Kidney (tissue), 22 donors: ENCODE measurements at places on chromosomes 5 and 9. TPM values are rescaled to one million over a fixed set of nuclear protein-coding genes. Genes with fewer than 3 reads are reported as not detected.

DNA sequence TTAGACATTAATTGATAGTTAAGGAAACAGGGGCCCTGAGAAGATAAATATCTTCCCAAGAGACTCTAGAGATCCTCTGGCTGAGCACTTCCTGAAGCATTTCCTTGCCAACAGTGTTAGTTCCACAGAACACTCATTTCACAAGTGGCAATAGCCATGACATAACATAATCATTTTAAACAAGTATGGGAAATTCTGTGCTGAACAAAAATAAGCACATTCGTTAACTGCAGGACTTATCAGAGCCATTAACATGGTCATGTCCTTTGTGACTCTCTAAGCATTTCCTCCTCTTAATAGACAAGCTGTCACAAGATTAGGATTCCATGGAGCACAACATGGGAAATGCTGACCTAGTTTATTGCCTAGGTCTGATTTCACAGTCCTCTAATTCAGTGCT is 184.9 kb downstream of the SNX18 start:
- DNase-seq, result no peak

- DNase-seq, result peak; percentile 46
Measured at GRCh38 chr5:158431369-158432029, 572.6 kb upstream of the CLINT1 start.

- DNase-seq, result no peak
Measured at GRCh38 chr5:141354900-141355469, at the start of gene PCDHGA4. TSS of gene PCDHGA4 (plus strand) at chr5:141355021. CDS start at chr5:141355108, 87 bp downstream.

GRCh38 chr9:104313396-104314110 is 190.5 kb upstream of the OR13F1 start:
- DNase-seq, result no peak

DNA sequence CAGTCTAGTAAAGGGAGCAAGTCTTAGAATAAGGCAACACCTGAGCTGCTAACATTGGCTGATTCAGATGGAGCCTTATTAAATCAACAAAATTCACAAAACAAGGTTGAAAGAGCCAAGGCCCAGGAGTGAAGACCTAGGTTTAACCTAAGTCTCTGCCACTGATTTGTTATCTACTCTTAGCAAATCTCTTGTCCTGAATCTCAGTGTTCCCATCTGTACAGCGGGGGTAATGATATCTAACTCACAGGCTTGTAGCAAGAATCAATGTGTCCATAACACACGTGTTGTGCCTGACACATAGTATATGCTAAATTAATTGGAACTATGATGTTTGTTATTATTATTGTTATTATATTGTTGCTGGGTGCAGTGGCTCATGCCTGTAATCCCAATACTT is 61.0 kb downstream of the PDE6A start:
- no peak for DNase-seq

DNA sequence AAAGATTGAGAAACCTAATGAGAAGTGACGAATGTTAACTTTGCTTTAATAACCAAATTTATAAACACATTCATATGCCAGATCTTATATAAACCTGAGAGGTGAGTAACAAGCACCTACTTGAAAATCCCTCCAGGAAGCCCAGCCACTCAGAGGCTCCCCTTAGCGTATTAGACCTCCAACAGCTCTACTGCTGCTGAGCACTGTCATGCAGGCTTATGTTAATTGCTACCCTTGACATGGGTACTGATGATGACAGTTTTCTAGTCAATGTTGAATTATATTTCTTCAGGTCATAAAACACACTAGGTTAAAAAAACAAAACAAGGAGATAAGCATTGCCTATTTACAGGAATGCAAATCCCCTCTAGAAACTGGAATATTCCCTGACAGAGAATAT is 161.2 kb downstream of the MPDZ start:
- no peak for DNase-seq

DNA sequence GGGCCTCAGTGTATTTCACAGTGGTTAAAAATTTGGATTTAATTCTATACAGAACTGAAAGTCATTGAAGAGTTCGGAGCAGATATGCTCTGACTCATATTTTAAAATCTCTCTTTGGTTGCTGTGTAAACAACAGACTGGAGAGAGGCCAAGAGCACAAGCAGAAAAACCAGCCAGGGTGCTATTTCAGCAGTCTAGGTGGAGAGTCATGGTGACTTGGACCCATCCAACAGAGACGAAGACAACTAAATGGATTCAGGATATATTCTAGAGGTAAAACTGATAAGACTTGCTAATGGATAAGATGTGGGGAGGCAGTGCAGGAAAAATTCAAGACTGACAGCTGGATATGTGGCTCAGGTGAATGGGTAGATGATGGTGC is 168.9 kb downstream of the MAPKAP1 start:
- no peak for DNase-seq

DNA sequence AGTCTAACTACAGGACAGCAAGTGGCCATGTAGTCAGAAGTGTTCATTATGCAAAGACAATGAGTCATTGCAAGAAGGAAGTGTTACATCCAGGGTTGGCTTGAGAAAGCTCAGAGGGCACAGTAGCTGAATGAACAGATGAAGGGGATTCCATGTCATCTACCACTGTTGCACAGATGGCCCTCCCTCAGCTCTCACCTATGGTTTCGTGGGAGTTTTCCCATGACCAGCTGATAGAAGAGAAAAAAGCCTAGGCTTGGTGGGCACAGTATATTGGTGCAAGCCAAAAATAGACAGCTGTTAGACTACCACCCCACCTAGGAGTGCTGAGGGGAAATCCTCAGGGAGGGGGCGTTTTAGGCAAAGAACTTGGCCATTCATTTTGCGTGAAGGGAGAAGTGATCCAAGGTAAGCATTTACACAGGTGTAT is 217.0 kb downstream of the DMRT2 start:
- no peak for DNase-seq

- no peak for DNase-seq
Measured at GRCh38 chr9:21174671-21175070, 8.2 kb upstream of the IFNA21 start.

DNA sequence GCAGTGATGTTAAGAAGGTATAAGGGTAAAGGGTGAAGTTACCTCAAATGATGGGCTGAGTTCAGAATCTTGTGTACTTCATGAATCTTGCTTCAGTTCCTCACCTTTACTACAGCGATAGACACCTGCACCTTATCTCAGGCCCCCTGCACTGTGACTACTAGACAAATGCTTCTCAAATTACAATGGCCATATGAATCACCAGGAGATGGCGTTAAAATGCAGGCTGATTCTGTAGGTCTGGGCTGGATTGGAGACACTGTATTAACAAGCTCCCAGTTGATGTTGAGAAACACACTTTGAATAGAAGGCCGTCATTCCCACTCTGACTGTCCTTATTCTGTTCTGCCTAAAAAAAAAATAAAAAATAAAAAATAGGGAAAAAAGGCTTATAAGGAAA is 29.8 kb downstream of the TARS1 start:
- peak; percentile 65 for DNase-seq

- DNase-seq, result no peak
Measured at GRCh38 chr5:176540476-176540899, 3.3 kb upstream of the RNF44 start.

DNA sequence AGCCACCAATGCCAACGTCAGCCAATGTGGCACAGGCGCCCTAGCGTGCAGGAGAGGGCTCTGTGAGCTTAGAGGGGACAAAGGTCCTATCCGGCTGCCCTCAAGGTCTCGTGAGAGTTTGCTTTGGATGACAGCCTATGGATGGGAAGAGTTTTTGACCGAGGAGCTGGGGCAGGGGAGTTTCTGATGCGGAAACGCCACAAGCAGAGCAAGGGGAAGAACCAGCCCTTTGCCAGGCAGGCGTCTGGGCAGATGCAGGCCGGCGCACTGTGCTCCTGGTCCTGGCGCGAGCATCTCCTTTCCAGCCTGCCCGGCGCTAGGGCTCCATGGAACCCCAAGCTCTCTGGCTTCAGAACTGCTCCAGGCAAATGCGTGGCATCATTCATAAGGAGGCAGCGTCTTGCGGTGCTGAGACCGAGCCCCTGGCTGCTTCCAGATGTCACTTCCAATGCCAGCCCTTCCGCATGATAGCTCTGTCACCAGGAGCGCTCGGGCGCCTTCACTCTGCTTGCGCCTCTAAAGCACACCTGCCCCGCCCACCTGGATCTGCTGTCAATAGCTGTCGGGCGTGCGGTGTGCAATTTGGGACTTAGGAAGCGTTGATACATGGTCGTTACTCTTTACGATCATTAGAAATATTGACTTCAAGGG is 374.9 kb upstream of the IRX1 start:
- DNase-seq, result no peak

DNA sequence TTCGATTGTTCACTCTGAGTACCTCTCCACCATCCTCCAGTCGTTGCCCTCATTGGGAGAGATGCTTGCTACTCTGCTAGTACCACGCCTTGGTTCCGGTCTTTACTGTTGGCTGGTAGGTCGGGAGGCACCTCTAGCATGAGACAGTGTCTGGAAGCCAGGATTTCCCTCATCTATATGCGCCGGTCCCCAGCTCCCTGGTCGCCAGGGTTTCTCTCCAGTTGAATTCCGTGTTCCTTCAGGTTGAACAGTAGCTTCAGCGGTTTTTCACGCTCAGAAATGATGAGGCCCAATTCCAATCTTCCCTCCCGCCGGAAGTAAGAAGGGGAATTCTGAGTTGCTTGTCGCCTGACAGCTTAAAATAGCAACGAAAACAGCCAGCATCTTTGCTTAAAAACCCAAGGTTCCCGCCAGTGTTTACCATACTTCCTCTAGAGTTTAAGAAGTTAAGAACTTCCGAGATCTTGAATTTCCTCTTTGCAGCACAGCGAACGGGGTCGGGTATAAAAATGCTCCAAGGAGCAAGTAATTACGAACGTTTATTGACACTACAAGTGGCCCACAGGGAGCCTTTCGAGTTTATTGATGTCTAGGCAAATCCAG is 1.3 kb upstream of the ST8SIA4 start:
- peak; percentile 52 for DNase-seq

DNA sequence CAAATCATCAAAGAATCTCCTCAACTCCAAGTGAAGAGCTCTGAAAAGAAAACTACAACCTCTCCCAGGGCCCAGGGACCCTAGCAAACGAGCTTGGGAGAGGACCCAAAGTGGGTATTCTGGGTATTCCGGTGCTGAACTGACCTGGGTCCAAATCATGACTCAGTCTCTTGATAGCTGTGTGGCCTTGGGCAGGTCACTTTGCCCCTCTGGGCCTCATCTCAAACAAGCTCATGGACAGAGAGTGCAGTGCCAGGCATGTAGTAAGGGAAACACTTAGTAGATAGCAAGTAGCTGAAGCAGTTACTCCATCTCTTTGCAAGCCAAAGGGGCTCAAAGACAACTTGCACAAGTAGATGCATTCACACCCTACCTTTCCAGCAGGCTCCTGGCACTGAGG is 12.4 kb downstream of the ACSL6 start:
- no peak for DNase-seq

- no peak for DNase-seq
Measured at GRCh38 chr5:99949969-99950524, 585.1 kb upstream of the FAM174A start.

DNA sequence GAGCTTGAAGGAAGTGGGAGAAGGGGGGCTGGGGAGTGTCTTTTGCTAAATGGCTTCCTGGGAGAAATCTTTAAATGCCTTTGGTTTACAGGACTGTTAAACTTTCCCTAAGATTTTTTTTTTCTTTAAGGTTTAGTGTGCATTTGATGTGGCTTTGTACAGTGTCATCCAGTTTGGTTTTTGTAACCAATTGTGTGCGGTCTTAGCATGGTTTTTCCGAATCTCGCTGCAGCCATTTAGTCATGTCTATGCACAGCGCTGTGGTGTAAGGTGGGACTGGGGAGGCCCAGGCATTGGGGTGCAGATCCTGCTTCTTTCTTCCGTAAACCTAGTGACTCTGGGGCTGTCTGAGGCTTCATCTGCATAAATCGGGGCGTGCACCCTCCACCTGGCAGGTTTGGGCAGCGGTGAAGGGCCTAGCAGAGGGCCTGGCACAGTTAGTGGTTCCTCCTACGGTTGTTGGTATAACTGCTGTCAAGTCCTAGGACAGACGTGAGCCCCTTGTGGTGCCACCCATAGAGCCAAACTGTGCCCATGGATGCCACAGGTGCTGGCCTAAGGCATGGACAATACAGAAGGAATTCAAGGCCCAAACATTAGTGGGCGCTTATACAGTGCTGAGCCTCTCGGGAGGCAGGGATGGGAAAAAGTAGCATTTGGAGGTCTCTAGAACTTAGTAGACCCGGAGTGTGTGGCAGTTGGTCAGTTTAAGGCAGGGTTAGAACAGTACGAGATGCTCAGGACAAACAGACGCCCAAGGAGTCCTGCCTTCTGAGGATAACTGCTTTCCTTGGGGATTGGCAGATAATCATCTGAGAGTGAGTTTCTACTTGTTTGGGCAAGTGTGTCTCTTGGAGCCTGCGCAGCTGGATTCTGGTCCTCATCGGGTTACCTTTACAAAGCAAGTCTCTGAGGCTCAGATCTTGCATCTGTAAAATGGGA is 1.5 kb downstream of the PRRC2B start:
- DNase-seq, result no peak

- no peak for DNase-seq
Measured at GRCh38 chr9:125631391-125632085, 75.5 kb downstream of the MAPKAP1 start.

DNA sequence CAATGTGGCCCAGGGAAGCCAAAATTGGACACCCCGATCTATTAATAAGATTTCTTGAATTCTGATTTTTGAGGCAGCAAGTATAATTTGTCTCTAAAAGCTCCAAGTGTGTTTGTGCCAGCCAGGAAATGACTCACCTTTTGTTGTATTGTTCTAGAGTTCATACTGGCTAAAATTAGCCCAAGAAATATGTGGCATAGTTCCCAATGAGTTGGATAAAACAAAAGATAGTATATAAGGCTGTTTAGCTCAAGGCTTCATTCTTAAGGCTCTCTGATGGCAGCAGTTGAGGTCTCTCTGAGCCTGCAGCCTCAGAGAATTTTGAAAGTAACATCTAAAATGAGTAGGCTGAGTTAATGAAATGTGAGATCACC is 21.6 kb downstream of the HMGXB3 start:
- DNase-seq, result no peak

- DNase-seq, result no peak
Measured at GRCh38 chr5:65034813-65035209, 266.1 kb downstream of the CWC27 start.

GRCh38 chr5:96433066-96433447 is at the start of gene PCSK1:
TSS of gene PCSK1 (minus strand) at chr5:96433248. CDS start at chr5:96433042, 206 bp downstream.
- DNase-seq, result no peak

GRCh38 chr5:142262683-142263082 is 62.1 kb downstream of the SPRY4 start:
- no peak for DNase-seq

GRCh38 chr9:107793541-107793940 is 304.0 kb upstream of the KLF4 start:
- DNase-seq, result no peak

ORM1 gene
- polyA plus RNA-seq, result 0.73 TPM

KIF20A gene
- polyA plus RNA-seq, result 0.22 TPM

CPLANE1 gene
- 3.7 TPM for polyA plus RNA-seq

NOTCH1 gene
- 6.5 TPM for polyA plus RNA-seq

ZNF474 gene
- polyA plus RNA-seq, result not detected

GRM6 gene
- not detected for polyA plus RNA-seq

BRINP1 gene
- 0.84 TPM for polyA plus RNA-seq

SLC34A1 gene
- 211 TPM for polyA plus RNA-seq

TMEM174 gene
- polyA plus RNA-seq, result 59.0 TPM

SNAPC4 gene
- polyA plus RNA-seq, result 3.2 TPM

BNC2 gene
- polyA plus RNA-seq, result 5.4 TPM

SOX30 gene
- polyA plus RNA-seq, result not detected

RNF208 gene
- 22.8 TPM for polyA plus RNA-seq
